Muscle of arm (tissue), 14 donors: ENCODE measurements at places on chromosomes 1 and 21.

DNA sequence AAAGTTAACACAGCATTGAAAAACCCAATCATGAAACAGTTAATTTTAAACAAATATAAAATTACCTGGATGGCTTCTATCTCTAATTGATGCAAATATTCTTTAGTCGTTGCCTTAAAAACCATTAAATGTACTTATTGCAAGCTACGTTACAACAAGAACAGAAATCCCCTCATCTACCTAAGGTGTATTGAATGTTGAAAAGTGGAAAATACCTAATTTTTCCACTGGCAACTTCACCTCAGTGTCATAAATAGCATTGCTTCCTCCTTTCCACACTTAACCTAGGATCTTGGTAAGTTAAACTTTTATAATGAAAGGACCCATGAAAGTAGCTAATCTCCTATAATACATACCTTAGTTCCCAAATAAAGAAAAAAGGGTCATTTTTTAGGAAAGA is 5.4 kb downstream of the GADD45A start:
- DNase-seq: no peak

DNA sequence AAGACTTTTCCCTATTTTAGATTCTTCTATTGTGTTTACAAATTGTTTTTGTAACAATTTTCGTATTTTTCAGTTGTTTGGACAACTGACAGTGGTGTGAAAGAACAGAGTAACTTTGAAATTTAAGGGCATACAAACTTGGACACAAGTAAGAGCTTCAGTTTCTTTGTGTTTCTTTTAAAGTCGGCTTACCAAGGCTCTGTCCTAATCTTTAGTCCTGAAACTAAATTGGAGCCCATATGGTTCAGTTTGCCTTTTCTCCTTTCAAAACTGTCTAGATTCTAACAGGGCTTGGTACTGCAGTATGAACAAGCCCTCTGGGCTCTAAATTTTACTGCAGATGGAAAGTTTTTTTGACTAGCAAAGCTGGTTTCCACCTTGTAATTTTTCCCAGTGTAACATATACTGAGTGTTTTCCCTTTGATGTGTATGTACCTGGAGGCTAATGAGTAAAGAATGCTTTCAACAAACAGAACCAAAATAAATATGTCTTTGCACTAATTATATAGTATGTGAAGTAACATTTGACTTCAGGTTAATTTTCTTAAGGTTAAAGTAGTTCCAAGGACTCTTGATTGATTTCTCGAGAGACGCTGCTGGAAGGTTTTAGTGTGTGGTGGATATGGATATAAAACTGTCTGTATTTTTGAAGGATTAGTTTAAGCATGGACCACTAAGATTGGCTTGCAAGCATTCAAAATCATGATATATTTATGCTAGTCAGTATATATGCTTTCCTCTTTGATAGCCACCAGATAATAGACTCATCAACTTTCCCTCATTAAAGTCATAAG is 4.1 kb downstream of the SNX27 start:
- DNase-seq: no peak

- no peak for DNase-seq
Observed at GRCh38 chr1:105872817-105873216, 1183.7 kb upstream of the PRMT6 start.

DNA sequence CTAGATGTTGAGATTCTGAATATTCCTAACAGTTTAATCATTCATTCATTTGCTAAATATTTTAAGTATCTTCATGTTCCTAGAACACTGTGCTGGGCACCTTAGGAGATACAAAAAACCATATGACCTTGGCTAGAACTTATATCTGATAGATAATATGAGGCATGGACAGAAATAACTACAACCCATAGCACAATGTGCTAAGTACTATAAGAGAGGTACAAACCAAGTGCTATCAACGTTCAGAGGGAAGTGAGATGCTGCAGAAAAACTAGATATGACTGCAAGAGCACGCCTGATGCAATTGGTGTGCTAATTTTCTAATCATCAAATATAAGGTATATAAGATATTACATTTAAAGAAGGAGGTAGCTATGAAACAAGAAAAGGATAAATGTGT is 10.7 kb downstream of the NMNAT2 start:
- no peak for DNase-seq

DNA sequence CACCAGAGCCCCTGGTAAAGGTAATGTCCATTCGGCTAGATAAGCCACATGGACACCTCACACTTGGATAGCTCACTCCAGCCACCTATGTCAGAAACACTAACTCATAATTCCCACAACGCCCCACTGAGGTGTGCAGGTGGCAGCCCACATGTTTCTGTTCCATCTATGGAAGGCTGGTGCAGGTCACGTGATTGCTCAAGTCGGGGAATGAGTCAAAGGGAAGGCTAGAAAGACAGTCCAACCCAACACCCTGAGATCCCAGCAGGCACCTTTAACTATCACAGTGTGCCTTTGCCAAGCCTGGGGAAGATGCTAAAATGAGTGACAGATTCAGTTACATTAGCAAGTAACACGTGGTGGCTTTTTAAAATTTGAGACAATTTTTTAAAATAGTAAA is 45.3 kb upstream of the KCNE1 start:
- no peak for DNase-seq

- no peak for DNase-seq
Observed at GRCh38 chr1:53663529-53664300, 75.2 kb downstream of the GLIS1 start.

DNA sequence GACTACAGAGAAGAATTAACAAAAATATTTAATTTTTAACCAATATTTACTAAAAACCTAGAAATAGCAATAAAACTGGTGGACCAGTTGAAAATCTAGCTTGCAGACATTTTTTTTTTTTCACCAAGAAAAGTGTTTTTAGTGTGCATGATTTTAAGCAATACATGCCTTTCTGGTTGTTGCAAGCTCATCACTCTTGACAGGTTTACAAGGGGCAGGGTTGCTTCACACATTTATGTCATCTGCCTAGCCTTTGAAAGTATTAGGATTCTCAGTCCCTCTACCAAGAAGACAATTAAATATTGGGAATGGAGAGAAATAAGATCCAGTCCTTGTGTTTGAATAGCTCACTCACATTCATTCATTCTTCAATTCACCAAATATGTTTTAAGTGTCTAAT is 53.8 kb upstream of the LYPLAL1 start:
- no peak for DNase-seq

DNA sequence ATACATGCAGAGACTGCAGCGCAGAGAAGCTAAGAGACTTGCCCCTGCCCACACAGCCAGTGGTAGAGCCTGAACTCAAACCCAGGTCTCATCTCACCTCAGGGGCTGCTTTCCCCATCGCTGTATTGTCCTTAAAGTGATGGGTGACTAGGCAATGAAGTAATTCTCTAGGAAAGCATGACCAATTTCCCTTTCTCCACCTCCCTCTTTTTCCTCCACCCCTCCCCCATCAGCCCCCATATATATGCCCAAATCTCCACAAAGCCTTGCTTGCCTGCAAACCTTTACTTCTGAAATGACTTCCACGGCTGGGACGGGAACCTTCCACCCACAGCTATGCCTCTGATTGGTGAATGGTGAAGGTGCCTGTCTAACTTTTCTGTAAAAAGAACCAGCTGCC is at the start of gene IL24:
Gene IL24, plus strand, starts transcription at position 269 of the 400 bp plus-strand sequence. CDS start 390 bp downstream, outside the sequence.
- DNase-seq: no peak

DNA sequence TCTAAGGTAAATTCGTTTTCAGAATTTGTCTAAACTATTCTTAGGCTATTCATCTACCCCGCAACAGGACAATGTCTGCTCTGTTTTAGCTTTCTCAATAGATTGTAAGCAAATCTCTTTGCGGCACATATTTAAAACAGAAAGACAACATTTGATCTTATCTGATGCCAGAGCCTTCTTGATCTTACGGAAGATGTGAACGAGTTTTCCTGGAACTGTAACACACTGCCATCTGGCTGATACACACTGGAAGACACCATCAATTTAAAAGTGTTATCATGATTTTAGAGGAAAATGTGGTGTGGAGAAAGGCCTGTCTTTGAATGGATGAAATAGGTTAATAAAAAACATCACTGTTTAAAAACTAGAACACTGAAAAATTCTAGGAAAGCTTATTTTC is 36.1 kb downstream of the COA6 start:
- no peak for DNase-seq
